K562 (cell line): ENCODE measurements at places on chromosomes 4 and X.
A peak's percentile ranks its signal among the peaks of the same experiment; 100 is the strongest.

DNA sequence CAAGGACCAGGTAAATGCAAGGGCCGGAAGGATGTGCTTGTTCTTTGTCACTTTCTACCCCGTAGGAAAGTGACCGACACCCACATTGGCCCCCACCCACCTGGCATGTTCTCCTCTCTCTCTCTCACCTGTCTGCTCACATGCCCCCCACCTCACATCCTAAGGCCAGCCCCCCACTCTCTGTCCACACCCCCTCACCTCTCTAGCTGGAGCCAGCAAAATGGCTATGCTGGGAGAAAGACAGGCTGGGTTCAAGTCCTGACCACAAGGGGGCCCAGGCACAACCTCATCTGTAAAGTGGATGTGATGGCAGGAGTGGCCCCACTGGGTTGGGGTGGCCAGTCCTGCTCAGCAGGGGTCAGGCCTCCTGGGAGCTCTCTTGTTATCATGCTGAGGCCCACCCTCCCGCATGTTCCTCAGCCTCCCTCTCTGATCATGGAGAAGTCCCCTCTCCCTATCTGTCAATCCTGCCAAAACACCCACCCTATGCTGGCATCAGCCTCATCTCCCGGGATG lies 1.7 kb upstream of the PPP2R2C start:
- peaks cover 16% of the 10 kb centered on the region for H3K4me1 ChIP-seq
- peak; percentile 55 for DNase-seq
- no peak overlapping the region for H3K4me3 ChIP-seq
- no peaks in the 10 kb centered on the region for H3K36me3 ChIP-seq
- H3K27me3 ChIP-seq: peaks cover 40% of the 10 kb centered on the region
- no peak overlapping the region for H3K27ac ChIP-seq

DNA sequence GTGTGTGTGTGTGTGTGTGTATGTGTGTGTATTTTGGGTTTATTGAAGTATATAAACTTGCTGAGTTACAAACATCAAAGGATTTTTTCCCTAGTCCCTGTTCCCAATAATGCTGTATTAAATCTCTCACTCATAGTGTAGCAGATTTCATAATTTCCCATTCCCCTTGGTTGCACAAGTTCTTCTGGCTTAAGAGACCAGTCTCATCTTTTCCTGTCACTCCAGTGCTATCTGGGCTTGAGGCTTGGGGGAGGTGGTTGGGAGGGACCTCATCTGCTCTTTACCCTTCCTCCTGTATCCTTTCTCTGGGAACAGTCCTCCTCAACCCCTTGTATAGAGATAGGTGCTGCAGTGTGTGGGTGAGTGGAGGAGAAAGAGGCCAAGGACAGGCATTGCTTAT lies 285.4 kb upstream of the BOD1L1 start:
- no peaks in the 10 kb centered on the region for H3K27me3 ChIP-seq
- no peak overlapping the region for H3K4me3 ChIP-seq
- no peaks in the 10 kb centered on the region for H3K36me3 ChIP-seq

GRCh38 chrX:40104630-40104984 lies 6.8 kb upstream of the BCOR start:
- H3K4me1 ChIP-seq: peaks cover 59% of the 10 kb centered on the region
- H3K4me3 ChIP-seq: peak overlapping the region; percentile 46
- H3K36me3 ChIP-seq: no peaks in the 10 kb centered on the region
- DNase-seq: no peak

GRCh38 chr4:103137446-103137827 lies 37.8 kb upstream of the BDH2 start:
- no peak overlapping the region for H3K27ac ChIP-seq
- no peak for DNase-seq
- H3K36me3 ChIP-seq: peaks cover 82% of the 10 kb centered on the region
- H3K27me3 ChIP-seq: no peaks in the 10 kb centered on the region
- H3K4me1 ChIP-seq: no peaks in the 10 kb centered on the region

- no peak for DNase-seq
- H3K4me3 ChIP-seq: no peak overlapping the region
- no peak overlapping the region for H3K27ac ChIP-seq
- H3K4me1 ChIP-seq: no peaks in the 10 kb centered on the region
- H3K27me3 ChIP-seq: no peaks in the 10 kb centered on the region
- no peaks in the 10 kb centered on the region for H3K36me3 ChIP-seq
These were observed 180.1 kb downstream of the SMIM20 start for GRCh38 chr4:26094076-26094475.

DNA sequence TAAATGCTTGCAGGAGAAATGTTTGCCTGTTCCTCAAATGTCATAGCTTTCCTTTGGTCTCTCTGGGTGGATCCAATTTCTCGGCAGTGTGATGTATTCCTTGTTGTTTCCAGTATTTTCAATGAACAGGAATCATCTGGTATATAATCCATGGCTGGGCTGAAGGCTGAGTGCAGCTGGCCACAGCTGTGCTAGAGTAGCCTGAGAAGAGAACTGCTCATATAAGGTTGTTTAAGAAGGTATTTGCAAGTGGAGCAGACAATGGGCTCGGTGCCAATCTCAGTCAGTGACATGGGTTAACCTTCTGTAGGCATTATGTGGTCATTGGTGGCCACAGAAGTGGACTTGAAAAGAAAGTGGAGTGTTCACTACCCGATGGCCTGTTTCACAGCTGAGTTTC lies 390.3 kb downstream of the SPRY1 start:
- no peaks in the 10 kb centered on the region for H3K27me3 ChIP-seq
- no peak overlapping the region for H3K27ac ChIP-seq
- H3K4me3 ChIP-seq: no peak overlapping the region

DNA sequence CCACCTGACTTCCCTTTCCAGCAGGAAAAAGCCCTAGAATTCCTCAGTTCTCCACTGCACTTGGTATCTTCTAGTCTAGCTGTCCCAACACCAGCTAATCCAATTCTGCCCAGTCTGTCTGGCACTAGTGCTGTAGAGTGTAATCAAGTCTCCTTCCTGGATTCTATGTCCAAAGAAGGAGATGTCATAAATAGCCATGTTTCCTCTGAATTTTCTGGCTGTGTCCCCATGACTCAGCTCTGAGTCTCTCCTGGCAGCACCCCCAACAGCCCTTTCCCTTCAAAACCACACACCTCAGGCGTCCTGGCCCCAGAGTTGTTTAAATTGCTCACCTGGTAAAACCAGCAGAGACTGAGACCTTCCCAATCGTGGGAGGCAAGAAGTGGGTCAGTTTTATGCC lies 197.2 kb downstream of the GRXCR1 start:
- H3K27me3 ChIP-seq: no peaks in the 10 kb centered on the region
- no peaks in the 10 kb centered on the region for H3K4me1 ChIP-seq
- DNase-seq: no peak
- no peak overlapping the region for H3K4me3 ChIP-seq
- H3K36me3 ChIP-seq: no peaks in the 10 kb centered on the region
- no peak overlapping the region for H3K27ac ChIP-seq

DNA sequence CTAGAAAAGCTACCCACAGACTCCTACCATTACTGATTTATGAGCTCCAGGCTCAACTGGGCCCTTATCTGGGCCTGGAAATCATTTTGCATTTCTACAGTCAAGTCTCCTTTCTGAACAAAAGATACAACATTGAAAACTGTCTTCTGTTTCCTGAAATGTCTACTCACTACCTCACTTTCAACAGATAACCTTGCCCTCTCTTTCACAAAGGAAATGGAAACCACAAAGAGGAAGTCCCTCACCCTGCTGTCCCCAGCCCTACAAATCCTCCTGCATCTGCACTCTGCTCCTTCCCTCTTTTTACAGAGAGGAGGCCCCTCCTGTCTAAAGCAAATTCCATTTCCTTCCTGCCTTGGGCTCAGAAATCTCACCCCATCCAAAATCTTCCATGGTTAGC lies 24.8 kb upstream of the CYBB start:
- no peaks in the 10 kb centered on the region for H3K27me3 ChIP-seq
- H3K27ac ChIP-seq: peak overlapping the region; percentile 75; the same call in 2 of the 3 replicates
- H3K4me1 ChIP-seq: peaks cover 12% of the 10 kb centered on the region; the same call in 2 of the 3 replicates
- no peak overlapping the region for H3K4me3 ChIP-seq
